Activated naive CD4-positive, alpha-beta T cell (primary cell): ENCODE measurements at places on chromosomes 13 and 19.

- DNase-seq: no peak
Measured at GRCh38 chr13:111095031-111095840, 19.9 kb upstream of the ARHGEF7 start.

DNA sequence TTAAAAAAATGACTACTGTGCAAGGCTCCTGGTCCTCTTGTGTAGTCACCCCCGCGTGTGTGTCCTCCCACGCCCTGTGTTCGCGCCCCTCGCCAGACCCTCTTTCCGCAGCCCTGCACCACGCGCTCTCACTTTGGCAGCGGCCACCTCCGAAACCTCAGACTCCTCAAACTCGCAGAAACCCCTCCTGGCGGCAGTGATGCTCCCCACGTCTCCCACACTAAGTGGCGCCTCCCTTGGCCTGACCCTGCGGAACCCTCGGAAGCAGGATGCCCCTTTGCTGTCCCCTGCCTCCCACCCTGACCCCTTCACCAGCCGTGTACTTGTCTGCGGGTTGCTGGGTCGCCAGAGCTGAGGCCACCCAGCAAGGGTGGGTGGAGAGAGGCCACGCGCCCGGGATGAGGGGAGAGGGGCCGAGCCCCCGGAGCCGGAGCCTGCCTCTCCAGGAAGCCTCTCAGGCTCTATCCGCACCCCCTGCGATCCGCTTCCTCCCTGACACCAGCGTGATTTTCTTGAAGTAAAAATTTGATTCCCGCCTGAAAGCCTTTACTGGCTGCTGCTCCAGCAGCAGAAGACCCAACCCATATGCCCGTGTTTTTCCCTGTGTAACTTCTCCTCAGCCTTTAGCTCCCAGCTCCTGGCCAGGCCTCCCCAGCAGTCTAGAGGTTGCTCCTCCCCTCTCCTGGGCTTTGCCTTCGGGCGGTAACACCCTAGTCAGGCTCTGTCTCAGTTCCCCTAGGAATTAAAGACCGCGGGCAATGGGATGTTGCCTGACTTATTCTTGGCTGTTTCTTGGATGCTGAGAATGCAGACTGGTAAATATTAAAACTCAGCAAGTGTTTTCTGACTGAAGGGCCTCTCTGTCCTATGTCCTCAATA lies 55.2 kb downstream of the MIPEP start:
- no peak for DNase-seq

GRCh38 chr19:41363371-41363752 lies 587 bp downstream of the B9D2 start:
- no peak for DNase-seq

DNA sequence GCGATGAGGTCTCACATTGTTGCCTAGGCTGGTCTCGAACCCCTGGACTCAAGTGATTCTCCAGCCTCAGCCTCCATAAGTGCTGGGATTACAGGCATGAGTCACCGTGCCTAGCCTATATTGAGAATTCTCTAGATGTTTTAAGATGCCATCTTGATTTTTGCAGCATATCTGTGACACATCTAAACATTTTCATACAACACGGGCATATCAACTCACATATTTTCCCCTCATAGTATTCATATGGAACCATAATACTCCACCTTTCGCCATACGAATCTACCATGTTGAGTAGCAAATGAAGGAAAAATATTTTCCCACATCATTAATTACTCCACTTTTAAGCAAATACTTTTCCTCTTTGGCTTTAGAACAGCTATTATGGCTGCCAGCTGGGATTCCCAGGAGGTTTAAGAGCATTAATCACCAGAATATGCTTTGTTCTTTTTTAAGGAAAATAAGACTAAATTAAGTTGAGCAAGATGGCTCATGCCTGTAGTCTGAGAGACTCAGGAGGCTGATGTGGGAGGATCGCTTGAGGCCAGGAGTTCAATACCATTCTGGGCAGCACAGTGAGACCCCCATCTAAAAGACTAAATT lies 56.9 kb upstream of the GTF2F2 start:
- no peak for DNase-seq

- no peak for DNase-seq
Measured at GRCh38 chr13:40271931-40272775, 394.3 kb downstream of the FOXO1 start.

GRCh38 chr19:50542943-50543342 lies 25.3 kb downstream of the LRRC4B start:
- DNase-seq: no peak

DNA sequence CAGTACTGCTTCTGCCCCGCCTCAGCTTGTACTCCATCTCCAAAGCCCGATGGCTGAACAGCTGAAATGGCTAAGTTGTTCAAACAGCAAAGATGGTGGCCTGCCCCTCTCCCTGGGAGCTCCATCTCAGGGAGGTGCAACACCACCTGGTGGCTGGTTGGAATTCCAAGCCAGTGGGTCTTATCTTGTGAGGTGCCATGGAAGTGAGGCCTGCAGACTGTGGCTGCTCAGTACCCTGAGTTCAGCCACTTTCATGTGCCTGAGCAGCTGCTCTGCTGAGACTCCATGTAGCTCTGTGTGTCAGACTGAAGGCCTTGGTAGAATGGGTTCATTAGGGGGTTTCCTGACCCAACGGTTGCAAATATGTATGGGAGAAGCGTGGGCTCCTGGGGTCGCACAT lies 67.3 kb upstream of the SPRY2 start:
- no peak for DNase-seq

GRCh38 chr19:55658846-55659459 lies 4.1 kb downstream of the U2AF2 start:
- no peak for DNase-seq

- DNase-seq: no peak
Measured at GRCh38 chr13:86976521-86977324, 694.4 kb upstream of the SLITRK5 start.

DNA sequence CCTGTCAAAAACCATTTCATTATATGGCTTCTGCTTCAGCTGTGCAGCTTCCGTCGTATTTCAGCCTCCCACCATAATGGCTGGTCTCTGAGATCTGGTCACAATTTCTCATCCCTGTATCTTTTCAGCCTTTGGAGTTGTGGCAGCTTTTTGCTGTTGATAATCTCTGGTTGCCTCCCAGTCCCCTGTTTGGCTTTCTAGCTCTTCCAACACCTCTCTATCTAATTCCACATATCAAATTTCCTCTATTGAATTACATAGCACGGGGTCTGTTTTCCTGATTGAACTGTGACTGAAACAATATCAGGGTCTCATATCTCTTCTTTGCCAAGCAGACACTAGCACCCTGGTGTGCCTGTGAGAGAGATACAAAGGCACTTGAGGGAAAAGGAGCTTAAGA lies 222.1 kb upstream of the OBI1 start:
- no peak for DNase-seq

GRCh38 chr13:70385852-70386251 lies 277.6 kb upstream of the KLHL1 start:
- no peak for DNase-seq

- no peak for DNase-seq
Measured at GRCh38 chr19:52896431-52897137, 851 bp downstream of the ZNF320 start.

DNA sequence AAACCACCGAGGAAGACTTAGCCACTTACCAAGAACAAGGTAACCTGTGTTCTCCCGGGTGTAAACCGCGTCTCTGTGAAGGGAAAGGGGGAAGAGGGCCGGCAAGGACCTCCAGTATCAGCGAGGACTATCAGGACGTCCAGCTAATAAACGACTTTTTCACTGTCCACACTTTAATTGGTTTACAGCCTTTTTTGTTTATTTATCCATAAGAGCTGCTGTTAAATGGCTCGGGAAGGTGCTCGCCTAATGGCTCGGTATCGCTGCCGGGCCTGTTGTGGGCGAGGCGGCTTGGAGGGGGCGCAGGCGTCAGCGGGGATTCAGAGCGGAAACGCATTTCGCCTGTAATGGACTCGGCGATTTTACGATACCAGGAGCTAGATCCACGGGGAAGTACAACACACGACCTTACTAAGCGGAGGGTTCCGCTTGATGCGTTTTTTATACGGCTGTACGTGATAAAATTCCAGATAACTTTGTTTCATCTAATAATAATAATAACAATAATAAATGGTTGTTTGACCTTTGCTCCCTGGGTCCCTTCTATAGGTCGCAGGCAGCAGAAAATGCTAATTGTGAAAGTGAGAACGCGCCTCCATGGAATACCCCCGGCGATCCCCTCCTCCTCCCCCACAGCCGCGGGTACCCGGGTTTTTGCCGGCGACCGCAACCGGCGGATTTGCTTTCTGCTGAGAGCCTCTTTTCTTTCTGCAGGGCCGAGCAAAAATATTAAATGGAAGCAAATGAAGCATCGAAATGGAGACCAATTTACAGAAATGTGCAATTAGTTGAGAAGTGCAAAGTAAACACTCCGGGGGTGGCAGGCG lies 2.5 kb upstream of the PDX1 start:
- DNase-seq: no peak

- DNase-seq: no peak
Measured at GRCh38 chr19:42601811-42602443, 7.2 kb upstream of the CEACAM8 start.

GRCh38 chr19:39207293-39207836 lies 3.3 kb upstream of the SYCN start:
- DNase-seq: no peak
